Stimulated activated CD8-positive, alpha-beta memory T cell treated with anti-CD3 and anti-CD28 coated beads, Interleukin-2, amount 100 ng/mL, for 1 hour (primary cell): ENCODE measurements at places on chromosomes 3 and 15.
A peak's percentile ranks its signal among the peaks of the same experiment; 100 is the strongest.

DNA sequence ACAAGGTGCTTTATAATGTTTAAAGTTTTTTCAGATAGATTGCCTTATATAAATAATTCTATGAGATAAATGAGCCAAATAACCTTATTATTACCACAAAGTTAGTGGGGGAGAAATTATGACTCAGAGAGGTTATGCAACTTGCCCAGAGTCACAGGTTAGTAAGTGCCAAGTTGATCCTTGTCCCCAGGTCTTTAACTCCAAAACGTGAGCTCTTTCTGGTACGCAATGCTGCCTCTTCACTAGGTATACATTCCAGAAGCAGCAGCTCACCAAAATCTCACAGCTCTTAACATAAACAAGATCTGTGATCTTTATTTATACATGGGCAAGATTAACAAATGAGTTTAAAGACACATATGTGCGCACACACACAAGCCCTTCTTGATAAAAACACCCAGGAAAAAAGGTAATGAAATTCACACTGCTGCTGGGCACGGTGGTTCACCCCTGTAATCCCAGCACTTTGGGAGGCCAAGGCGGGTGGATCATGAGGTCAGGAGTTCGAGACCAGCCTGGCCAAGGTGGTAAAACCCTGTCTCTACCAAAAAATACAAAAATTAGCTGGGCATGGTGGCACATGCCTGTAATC is 59.8 kb upstream of the NR2F2 start:
- no peak for DNase-seq

DNA sequence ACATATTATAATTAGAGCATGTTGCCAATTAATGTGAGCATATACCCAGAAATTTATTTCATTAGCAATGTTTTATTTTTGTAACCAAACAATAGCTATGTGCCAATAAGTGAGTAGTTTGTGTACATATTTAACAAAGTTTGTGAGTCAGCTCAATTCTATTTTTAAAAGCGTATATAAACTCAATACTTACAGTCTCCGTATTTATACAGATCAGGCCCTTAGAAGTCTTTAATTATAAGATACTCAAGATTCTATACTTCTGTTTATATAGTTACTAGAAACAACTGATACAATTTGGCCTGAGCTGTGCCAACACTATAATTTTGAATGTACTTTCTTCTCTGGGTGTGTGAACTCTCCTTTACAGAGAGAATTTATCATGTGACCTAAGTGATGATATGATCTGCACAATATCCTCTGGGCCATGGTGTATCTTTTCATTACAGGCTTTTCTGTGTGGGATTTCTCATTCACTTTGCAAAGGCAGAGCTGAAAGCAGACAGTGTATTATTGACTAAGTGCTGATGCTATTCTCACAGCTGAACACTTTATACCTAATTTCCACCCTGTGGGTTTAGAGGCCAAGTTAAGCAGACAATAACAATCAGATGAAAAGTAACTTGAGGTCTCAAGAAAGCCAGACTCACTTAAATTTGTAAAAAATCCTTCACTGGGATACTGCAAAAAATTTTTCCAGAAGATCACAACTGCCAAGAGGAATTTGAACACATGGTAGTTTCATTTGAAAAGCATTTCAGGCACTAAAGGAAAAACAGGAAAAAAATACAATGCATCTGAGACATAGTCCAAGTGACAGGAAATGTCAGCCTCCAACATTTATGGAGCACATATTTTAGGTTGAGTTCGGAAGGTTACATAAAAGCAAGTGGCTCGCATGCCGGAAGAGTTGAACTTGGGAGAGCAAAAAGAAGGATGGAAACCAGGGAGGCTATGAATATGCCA is 277.9 kb upstream of the SEMA6D start:
- no peak for DNase-seq

- DNase-seq: no peak
These were observed 23.8 kb upstream of the CNTN6 start for GRCh38 chr3:1068985-1069384.

GRCh38 chr3:60146121-60146520 is 1096.3 kb upstream of the CFAP20DC start:
- DNase-seq: no peak

- no peak for DNase-seq
These were observed 72.6 kb upstream of the MFGE8 start for GRCh38 chr15:88985547-88986393.

DNA sequence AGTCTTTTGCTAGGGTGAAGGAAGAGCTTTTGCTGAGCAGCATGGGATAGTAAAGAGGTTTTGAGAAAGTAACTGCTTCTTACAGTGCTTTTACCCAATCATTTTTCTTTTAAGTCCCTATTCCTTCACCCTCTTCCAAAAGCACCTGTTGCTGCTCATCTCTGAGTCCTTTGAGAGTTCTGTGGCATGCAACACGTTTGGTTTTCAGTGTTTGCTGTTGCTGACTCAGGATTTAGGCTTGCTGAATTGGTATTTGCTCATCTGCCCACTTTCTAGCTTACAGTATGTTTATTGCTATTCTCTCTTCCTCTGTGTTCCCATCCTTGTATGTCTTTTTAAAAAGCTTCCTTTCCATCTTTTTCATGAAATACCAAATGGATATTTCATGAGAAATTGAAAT is 55.9 kb upstream of the THRB start:
- DNase-seq: no peak

DNA sequence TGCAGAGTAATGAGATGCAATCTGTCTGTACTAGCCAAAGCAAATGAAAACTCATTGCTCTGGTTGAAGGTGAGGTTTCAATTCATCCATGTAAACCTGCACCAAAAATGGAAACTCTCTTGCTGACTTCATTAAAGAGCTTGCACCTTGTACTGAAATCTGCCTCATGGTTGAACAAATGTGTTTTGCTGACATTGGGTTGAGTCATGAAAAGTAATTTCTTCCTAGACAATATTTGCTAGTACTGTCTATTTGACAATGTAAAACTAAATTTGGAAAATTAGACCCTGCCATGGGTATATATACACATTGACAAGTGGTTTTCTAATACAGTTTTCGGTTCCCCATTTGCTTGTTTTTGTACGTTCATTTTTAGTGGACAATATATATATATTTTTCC is 33.3 kb downstream of the RYR3 start:
- DNase-seq: no peak

DNA sequence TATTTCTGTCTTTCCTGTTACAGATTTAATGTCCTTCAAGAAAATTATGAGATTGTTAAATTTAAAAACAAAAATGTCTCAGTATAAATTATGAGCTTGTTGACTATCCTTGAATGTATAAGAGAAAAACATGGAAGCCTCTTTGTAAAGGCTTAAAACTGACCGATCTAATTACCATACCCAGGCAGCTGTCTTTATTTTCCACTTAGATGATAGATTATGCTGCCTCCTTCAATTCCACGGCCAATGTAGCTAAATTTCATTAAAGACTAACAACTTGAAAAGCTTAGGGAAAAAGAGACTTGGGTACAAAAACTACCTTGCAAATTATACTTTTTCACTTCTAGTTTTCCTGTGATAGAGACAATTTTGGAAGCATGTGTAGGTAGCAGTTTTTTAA is 88.3 kb downstream of the ATP10A start:
- DNase-seq: no peak

DNA sequence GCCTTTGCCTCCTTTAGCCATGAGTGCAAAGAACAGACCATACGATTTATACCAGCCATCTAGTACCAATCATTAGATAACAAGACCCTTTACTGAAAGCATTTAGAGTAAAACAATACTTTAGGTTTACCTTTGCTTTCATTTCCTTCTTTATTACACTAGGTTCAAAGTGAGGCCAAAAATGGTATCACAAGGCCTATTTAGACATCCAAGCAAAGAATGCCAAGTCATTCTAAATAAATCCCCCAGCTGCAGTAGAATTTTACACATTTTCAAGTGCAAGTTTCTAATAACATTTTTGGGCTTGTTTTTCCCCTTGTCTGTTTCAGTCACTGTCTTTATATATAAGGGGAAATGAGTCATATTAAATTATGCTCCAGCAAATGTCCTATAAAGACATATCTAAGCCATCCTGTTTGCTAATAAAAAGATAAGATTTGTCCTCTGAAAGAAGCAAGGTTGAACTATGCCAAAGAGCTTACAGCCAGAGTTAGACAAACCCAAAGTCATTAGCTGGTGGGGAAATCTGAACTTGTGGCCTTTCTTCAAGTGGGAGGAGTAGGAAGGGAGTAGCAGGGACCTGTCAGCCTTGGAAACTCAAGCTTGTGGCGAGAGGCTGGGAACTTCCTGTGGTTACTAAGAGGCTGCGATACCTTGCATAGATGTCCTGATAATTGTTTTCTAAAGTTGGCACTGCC is 232.7 kb downstream of the MECOM start:
- no peak for DNase-seq

- peak; percentile 53 for DNase-seq
These were observed 885 bp downstream of the CDV3 start for GRCh38 chr3:133574260-133574881.

DNA sequence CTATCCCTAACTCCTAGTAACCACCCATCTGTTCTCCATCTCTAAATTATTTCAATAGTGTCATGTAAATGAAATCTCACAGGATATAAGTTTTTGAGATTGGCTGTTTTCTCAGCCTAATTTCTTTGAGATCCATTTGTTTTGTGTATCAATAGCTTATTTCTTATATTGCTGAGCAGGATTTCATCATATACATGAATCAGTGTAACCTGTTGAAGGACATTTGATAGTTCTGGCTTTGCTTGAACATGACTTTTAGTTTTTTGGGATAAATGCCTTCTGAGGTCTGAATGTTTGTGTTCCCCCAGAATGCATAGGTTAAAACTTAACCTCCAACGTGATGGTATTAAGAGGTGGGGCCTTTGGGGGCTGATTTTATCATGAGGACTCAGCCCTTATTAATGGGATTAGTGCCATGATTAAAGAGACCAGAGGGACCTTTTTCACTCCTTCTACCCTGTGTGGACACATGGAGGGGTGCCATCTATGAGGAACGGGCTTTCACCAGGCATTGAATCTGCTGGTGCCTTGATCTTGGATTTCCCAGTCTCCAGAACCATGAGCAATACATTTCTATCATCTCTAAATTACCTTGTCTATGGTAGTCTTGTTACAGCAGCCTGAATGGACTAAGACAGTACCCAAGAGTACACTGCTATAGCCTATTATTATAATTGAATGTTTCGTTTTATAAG is 118.3 kb downstream of the FNDC3B start:
- no peak for DNase-seq

DNA sequence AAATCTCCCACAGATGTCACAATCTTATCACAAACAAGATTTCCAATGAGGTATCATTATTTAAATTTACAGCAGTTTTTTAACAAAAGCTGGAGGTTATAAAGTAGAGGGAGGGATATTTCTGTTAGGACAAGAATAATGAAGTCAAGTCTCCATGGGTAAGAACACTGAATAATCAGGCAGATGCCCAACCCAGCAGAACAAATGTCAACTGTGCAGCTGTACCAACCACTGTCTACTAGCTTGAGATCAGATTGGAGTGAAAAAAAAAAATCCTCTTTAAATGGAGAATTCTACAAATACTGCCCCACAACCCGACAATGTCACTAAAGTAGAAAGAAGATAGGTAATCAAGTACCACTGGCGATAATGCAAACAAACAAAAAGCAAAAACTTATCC is 30.3 kb downstream of the DHX36 start:
- DNase-seq: no peak

GRCh38 chr3:168951368-168951767 is 712.1 kb downstream of the MECOM start:
- DNase-seq: no peak

DNA sequence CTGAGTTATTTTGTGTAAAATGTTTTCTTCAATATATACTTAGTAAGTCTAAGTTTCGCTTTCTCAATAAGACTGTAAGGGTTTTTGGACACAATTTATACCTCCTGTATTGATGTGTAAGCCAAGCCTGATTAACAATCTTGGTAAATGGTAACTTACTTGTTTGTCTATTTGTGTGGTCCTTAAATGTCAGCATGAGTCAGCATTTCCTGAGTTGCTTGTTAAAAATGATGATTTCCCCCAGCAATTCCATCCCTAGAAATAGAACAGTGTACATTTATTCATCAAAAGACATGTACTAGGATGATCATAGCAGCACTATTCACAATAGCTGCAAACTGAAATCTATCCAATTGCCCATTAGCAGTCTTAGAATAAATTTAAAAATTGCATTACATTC is 53.4 kb upstream of the LRIG1 start:
- DNase-seq: no peak

- no peak for DNase-seq
These were observed 97.1 kb upstream of the PRR20G start for GRCh38 chr3:127384717-127385539.

DNA sequence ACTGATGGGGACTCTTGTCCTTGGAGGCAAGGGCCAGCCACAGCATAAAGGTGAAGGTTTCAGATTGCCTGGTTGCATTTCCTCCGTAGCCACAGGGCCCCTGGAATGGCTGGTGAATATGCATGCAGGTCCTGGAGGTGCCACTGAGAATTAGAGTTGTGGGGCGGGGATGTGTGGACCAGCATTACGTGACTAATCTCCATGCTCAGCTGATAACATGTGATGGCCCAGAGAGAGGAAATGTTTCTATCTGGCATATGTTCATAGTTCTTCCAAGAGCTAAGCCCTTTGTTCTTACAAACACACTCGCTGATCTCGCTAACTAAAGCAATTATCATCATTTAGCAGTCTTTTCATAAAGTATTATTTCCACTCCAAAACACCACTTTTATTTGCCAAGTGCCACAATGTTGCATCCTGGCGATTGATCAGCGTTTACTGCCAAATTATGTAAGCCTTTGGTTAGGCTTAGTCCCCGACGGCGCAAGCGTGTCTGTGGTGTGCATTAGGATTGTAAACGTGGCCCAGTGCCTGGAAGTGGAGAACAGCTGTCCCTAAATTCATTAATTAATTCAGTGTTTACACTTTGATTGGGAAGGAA is 55.9 kb downstream of the CGNL1 start:
- no peak for DNase-seq

GRCh38 chr3:9777694-9778021 is 7.9 kb upstream of the CAMK1 start:
- DNase-seq: no peak

DNA sequence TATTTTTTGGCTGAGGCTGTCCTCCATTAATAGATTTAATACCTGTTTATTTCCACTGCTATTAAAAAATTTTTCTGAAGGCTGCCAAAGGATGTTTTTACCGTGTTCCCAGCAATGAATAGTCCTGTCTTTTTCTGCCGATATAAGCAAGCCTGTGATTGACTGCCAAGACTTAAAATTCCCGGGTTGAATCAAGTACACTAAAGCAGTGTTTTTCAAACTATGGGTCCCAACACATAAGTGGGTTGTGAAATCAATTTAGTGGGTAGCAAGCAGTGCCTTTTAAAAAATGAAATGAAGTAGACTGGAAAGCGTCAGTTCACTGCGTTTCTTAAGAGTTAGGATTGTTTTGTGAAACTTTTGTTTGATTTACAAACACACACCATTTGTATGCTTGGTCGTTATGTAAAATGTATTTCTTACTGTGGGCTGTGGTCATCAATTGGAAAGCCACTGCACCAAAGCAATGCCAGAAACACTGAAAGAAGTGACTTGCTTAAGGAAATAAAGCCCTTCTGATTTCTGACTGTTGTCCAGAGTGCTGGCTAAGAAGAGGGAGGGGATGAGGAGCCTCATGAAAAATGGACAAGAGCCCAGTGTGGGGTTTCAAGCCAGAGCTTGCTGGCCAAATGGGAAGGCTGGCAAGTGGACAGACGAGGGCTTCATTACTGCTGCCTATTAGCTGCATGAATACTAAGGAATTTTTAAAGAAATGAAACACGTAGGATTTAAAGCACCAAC is 206.0 kb downstream of the THRB start:
- no peak for DNase-seq
